Activated CD8-positive, alpha-beta memory T cell treated with anti-CD3 and anti-CD28 coated beads for 48 hours (primary cell): ENCODE measurements at places on chromosomes 1 and 21.

DNA sequence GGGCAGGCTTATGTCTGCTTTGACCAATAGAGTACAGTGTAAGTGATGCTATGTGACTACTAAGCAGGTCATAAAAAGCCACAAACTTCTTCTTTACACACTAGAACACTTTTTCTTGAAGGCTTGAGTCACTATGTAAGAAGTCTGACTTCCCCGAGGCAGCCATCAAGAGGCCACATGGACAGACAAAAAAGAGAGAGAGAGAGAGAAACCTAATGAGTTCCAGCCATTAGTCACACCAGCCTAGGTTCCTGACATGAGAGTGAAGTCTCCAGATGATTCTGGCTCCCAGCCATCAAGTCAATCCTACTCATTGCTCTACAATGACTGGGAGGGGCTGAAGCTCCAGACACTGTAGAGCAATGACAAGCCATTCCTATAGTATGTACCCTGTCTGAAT, 101.4 kb downstream of the LHX9 start:
- DNase-seq: no peak

DNA sequence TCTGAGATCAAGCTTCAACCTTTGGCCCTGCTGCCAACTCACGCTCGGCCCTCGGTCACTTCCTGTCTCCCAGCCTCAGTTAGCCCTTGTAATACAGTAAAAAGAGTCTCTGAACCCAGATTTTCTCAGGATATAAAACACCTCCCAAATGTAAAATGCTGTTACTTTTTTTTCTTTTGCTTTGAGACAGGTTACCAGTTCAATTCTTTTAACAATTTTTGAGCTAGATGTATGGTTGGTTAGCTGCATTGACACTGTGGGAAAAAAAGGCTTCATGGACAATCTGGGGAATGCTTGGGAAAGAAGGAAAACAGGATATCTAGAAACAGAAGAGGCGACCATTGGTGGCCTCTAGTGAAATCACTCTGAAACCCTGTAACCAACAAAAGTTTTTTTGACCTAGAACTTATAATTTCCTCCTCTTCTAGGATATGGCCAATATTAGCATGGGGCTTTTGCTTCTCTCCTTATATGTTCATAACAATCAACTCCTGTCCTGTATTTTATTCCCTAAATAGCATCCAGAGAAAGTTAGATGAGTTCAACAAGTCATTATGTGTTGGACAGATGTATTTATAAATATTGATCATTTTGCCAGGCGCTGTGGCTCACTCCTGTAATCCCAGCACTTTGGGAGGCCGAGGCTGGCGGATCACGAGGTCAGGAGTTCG, 1.3 kb downstream of the CMPK1 start:
- DNase-seq: no peak

DNA sequence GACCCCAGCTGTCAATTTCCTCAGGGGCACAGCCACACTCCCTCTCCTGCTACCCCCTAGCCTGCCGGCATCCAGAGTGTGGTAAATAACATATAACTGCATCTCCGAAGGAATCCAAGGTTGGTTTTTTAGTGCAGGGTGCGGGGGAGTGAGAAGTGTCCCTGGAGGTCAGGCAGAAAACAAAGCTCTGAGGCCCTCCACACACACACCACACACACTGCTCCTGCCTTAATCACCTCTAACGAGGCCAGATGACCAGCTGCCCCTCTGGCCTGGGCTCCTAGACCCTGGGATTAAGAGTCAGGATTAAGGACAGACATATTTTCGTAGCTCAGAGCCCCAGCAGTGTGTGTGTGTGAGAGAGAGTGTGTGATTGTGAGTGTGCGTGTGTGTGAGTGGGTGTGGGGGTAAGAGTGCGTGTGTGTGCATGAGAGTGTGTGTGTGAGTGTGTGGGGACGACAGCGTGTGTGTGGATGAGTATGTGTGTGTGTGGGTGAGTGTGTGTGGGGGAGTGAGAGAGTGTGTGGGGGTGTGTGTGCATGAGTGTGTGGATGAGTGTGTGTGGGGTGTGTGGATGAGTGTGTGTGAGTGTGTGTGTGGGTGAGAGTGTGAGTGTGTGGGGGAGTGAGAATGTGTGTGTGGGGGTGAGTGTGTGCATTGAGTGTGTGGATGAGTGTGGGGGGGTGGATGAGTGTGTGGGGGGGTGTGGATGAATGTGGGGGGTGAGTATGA, 14.6 kb downstream of the SDC3 start:
- no peak for DNase-seq

- no peak for DNase-seq
Measured at GRCh38 chr1:194300340-194300739, 1113.9 kb upstream of the B3GALT2 start.

DNA sequence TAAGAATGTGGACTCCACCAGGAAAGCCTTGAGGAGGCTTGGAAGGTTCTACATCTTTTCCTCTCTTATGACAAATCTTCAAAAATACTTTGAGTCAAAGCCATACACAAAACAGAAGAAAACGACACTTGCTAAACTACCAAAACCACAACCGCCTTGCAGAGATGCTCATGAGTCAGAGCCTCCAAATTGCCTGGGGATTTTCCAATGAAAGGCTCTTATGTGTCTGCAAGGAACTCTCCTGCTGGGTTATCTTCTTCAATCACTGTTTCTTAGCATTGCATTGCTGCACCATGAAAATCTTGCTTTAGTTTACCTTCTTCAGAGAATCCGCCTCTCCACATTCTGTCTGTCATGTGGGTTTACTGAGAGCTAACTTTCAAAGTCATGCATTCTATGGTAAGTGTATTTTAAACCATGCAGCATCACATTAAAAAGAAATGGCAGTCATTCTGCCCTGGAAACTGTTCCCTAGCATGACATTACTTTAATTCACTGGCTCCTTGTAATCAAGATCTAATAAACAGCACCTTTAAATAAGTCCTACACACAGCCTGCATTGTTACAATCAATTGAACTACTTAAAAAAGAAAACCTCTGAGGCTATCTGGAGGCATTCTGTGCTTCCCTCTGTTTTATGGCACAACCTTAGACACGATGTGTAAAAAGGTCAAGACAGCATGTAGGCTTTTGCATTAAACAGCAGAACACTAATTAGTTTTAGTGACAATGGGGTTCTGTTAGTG, 210.0 kb upstream of the FOXD3 start:
- no peak for DNase-seq

DNA sequence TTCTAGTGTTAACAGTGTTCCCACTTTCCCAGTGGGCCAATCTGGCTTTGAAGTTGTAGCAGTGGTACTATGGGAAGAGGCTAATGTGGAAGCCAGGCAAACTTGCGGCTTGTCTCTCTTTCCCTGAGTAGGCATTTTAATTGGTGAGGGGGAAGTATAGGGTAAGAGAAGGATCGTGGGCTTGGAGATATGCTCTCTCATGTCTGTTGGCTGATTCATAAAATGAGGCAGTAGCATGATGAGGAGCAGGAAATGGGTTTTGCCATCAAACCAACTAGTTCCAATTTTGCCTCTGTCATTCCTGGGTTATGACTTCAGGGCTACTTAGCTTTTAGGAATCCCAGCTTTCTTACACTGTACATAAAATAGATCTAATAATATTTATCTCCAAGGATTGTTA, 12.1 kb downstream of the C8A start:
- DNase-seq: no peak

GRCh38 chr1:162676750-162677149, 44.5 kb downstream of the DDR2 start:
- no peak for DNase-seq

DNA sequence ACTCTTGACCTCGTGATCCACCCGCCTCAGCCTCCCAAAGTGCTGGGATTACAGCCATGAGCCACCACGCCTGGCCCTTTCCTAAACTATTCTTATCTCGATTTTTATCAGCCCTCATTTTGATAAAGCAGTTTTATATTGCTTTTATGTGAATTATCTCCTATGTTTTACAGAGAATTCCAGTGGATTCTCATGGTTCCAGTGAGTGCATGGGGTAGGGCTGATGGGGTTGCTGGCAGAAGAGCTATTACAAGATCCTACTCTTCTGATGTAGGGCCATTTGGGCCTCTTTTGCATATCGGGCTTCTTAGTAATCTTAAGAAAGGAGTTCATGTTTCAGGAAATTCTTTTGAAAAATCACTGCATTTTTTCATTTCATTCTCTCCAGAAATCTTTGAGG, 187.6 kb downstream of the PBX1 start:
- DNase-seq: no peak

DNA sequence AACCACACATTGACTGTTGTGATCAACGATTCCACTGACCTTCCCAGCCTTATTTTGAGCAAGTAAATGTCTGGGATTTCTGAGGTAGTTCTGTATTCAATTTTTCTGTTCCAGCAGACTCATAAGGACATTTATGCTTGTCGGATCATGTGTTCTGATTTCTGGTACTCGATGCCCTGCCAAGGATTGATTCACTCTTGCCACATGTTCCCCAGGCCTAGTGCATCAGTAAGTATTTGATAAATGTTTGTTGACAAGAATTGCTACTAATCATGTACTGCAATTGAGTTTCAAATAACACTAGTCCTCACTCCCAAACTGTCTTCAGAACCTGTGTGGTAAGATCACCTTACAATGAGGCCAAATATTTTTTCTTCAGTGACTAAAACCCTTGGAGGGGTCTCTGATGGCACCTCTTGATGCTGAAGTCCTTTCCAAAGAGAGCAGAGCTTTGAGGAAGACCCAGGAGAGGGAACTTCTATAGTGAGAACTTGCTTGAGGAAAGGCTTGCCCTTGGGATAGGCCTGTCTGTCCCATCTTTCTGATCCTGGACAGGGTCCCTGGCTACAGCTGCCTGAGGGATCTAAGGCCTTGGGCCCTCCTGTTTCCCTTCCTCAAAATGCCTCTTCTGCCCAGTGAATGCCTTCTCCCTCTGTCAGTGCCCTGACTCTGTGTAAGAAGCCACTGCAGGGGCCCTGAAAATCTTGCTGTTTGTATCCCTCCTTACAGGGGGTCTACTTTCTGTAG, 115.8 kb upstream of the FAM78B start:
- no peak for DNase-seq

- no peak for DNase-seq
Measured at GRCh38 chr1:229249854-229250644, 20.9 kb upstream of the RAB4A start.

- no peak for DNase-seq
Measured at GRCh38 chr1:117295001-117295400, 72.2 kb upstream of the MAN1A2 start.

DNA sequence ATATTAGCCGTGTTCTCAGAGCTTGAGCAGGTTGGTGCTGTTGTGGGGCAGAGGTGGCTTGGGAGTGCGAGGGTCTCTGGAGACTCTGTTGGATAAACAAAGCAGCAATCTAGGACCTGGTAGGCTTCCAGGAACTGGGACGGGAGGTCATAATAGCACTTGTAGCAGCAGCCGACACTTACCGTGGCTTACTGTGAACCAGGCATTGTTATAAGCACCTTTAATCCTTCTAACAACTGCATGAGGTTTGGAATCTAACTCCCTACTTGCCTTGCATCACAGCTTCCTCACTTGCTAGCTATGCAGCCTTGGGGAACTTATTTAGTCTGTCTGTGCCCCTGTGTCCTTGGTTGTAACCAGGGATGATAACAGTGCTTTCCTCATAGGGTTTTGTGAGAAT, 94.9 kb downstream of the NAV1 start:
- DNase-seq: no peak

- DNase-seq: no peak
Measured at GRCh38 chr1:184324972-184325371, 61.9 kb upstream of the C1orf21 start.

- DNase-seq: no peak
Measured at GRCh38 chr1:163055531-163055930, 13.6 kb upstream of the RGS4 start.

- no peak for DNase-seq
Measured at GRCh38 chr1:221725735-221726672, 15.9 kb downstream of the DUSP10 start.

GRCh38 chr1:63731117-63732043, 42.4 kb upstream of the ROR1 start:
- DNase-seq: no peak

GRCh38 chr1:220887520-220888416, 8.5 kb downstream of the HLX start:
- no peak for DNase-seq

DNA sequence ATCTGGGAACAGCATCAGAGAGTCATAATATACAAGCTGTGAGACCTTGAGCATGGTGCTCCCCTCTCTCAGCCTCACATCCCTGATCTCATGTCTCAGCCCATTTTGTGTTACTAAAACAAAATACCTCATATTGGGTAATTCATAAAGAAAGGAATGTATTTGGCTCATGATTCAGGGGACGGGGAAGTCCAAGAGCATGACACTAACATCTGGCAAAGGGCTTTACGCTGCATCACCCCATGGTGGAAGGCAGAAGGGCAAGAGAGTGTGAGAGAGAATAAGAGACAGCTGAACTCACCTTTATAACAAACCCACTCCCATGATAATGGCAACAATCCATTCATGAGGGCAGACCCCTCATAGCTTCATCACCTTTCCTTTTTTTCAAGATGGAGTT, 36.5 kb downstream of the RNASEL start:
- no peak for DNase-seq

DNA sequence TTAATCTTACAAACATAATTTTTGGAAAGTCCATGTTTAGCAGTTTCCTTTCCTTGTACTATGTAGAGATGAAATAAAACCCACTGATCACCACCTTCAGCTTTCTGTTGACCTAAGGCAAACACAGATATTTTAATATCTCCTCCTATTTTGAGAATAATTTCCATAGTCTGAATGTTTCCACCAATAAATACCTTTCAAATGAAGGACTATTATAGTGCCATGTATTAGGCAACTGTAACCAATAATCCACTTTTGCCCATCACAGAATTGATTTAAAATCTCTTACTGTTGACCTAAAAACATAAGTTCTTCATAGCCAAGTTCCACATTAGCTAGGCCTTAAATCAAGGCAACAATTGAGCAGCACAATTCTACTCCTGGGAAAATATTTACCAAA, 1.8 kb downstream of the CDC42BPA start:
- no peak for DNase-seq

GRCh38 chr1:41849211-41849759, 69.4 kb downstream of the HIVEP3 start:
- DNase-seq: no peak

DNA sequence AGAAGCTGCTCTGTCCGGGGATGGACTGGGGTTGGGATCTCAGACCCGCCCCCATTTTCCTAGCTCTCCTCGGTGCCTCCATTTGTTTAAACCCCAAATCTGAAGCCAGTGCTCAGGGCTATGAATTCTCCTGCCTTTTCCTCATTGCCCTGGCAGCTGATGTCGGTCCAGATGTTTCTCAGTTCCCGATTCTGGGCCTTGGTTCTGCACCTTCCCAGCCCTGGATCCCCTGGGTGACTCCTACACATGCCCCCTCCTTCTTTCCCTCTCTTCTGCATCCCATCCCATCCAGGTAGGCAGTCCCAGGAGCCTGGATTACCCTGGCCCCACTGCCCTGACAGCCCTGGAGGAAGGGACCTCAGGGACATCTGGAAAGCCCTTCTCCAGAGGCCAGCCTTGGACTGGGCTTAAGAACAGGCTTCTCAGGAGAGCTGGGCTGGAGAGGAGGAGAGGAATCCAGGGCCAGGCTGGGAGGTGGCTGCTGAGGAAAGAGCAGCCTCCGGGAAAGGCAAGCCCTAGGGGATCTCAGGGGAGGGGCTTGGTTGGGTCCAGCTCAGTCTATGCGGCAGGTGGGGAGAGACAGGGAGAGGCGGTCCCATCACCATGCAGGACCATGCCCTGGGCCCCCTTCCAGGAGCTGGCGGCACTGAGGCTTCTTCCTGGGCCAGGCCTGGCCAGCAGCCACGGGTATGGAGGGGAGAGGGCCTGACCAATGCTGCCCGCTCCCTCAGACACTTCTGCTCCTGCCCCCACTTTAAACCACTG, 6.8 kb upstream of the EPS8L3 start:
- no peak for DNase-seq
